ENCODE measurements at places on chromosomes 12 and 14.

DNA sequence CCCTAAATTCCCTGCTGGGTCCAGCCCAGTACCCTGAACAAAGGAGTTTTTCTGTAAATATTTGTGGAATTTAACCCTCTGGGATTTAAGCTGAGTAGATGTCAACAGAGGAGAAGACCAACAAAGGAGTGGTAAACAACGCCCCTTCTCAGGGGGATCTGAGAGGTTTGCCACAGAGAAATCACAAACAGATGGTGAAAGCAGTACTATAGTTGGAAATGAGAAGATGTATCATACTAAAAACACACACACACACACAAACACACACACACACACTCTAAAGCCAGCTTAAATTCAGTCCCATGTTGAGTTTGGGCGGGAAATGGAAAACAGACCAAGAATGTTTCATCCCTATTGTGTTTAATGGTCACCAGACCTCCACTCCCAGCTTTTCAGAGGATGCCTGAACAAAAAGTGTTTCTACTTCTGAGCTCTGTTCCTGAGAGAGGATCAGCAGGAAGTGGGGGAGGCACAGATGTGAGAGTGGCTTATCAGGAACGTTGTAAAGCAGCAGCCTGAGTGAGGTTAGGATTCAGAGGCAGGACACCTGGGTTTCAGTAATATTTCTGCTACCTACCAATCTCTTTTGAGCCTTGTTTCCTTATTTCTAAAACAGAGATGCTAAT lies 3.2 kb downstream of the BIN2 start:
- peak; percentile 24 for DNase-seq

DNA sequence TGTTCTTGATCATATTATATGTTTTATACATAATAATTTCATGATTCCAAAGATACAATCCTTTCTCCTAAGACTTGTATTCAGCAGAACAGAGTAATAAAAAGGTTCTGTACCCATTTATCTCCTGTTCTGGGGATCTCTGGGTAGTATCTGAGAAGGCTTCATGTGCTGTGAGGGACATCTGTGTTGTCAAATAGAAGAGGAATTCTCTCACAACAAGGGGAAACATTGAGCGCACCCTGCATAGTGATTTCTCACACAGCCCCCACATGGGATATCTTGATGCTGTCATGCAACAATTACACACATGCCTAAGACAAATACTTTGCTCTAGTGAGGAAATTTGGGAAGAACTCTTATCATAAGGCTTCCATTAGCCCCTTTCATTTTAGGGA lies 101.8 kb upstream of the ATF1 start:
- no peak for DNase-seq

DNA sequence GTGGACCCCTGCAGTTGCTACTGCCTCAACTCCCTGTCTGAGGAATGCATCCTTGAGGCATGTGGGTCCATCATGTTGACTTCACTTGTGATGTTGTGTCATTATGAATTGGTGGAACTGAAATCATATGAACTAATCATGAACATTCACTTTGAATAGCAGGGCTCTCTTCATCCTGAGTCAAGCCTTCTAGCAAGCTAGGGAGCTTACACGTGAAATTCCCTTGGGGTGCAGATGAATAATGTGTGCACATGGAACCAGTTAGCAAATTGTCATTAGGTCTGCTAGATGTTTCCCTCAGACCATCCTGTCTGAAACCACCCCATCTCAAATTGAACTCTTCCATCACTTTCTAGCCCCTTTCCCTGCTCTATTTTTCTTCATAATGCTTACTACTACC lies 3.6 kb downstream of the COQ6 start:
- no peak for DNase-seq

DNA sequence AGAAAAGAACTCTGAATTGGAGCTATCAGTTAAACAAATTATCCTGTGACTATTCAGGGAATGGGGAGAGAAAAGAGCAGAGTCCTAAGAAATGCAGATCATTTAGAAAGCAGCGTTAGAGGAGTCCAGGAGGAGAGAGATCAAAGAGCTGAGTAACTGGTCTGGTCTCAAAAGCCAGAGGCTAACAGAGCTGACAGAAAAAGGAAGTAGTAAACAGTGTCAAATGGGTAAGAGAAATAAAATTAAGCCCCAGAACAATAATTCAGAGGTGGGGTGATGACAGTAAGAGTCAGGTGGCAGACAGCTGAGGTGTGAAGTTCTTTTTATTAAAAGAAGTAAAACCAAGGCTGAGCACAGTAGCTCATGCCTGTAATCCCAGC lies 19.3 kb downstream of the GXYLT1 start:
- DNase-seq, result no peak

- DNase-seq, result no peak
These were observed 23.1 kb downstream of the ATP2A2 start for GRCh38 chr12:110304061-110304551.

GRCh38 chr14:70171726-70172125 lies 17.0 kb downstream of the SLC8A3 start:
- DNase-seq, result no peak

DNA sequence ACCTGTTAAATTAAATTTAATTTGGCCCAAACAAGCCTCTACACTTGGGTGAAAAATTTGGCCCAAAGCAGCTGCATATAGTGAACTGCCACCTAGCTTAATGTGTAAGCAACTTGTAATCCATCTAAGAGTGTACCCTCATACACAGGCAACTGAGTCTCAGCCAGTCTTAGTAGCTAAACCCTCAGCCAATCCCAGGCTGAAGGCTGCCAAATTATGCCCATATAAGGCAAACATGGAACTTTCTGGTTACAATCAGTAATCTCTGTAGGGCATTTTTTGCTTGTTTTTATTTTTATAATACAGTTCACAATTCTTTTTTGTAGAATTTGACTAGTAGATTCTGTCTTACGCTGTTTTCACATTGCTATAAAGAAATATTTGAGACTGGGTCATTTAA lies 958.7 kb downstream of the FSCB start:
- DNase-seq, result no peak

- DNase-seq, result no peak
These were observed 501.1 kb downstream of the NAV3 start for GRCh38 chr12:78331753-78332152.

GRCh38 chr12:112905451-112906089 lies 1.2 kb upstream of the OAS1 start:
- no peak for DNase-seq

GRCh38 chr12:12835378-12836146 lies 22.4 kb downstream of the DDX47 start:
- DNase-seq, result no peak

DNA sequence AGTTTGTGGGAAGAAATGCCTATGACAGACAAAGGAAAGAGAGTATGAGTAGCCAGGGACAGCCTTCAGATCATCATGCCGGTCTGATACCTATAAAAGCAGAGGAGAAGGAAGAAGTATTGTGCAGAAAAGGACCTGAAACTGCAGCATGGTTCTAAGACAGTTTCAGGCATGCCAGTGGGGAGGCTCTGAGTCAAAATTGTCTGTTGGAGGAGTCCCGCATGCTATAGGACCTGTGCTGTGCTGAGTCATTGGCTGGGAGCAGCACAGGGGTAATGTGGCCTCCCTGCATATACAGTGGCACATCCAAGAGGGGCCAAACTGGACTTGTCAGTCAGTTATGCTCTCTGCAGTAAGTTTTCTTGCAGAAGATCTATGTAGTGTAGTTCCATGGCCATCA lies 40.7 kb downstream of the NEUROD4 start:
- no peak for DNase-seq

- peak; percentile 25 for DNase-seq
These were observed 9.0 kb upstream of the FKBP11 start for GRCh38 chr12:48934312-48934706.

DNA sequence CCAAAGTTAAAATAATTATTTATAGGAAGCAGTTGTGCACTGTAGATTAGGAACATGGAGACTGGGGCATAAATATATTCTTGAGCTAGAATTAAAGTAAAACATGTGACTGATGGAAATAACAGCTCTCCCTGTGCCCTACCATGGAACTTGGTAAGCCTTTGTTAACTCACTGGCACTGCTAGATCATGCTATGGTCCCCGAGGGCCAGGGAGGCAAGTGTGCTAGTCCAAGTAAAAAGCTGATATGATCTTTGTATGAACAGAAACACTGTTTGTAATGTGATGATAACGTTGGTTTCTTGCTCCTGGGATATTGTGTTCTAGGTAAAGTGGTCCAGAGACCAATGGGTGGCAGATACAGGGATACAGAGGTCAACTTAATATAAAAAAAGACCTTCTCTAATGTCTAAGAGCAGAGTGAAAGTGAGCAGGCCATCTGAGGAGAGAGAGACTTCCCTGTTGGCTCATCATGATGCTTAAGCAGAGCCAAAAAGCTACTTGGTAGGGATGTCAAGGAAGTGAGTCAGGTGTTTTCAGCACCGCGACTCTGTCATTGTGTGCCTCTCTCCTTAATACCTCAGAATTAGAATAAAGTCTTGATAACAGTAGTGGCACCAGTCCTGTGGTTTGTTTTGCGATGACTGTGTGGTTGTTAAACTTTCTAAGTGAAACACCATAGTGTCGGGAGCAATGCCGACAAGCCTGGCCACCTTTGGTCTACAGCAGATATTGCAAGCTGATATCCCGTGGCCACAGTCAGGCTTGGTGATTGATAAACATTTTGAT lies 27.6 kb downstream of the BICD1 start:
- DNase-seq, result peak; percentile 44

DNA sequence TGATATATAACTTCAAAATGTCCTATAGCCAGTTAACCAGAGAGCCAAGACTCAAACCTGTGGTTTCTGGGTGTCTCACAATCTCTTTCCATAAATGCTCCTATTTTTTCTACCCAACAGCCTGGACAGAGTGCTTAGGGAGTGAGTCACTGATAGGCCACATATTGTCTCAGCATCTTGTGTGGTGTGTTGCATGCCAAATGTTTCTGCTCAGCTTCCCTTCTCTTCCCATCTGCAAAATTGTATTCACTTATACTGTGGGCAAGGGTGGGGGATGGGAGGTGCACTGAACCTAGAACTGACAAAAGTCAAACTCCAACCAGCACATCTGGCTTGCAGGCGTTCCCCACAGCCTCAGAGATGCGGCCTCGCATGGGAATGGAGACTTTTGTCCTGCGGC lies 123.3 kb downstream of the KCNA5 start:
- no peak for DNase-seq

GRCh38 chr14:55794655-55795595 lies 214.9 kb downstream of the KTN1 start:
- no peak for DNase-seq

DNA sequence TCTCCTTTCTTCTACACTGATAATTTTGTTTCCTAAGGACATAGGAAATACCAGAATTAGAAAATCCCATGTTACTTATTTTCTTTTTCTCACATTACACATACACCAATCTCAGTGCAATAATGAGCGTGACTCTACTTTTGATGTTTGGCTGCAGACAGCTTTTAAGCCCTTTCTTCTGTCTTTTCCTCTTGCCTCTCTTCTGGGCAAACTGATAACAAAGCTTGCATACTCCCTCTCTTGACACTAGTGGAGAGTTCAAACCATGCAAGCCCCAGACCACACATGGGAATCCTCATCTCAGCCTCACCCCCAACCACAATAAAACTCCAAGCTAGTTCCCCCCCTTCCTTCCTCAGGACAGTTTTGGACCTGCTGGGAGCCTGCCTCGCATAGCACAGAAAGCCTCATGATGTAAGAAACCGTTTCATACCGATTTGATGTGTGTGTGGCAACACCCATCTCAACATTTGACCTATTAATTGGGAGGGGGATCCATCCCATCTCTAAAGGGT lies 161.9 kb downstream of the EMP1 start:
- DNase-seq, result no peak

DNA sequence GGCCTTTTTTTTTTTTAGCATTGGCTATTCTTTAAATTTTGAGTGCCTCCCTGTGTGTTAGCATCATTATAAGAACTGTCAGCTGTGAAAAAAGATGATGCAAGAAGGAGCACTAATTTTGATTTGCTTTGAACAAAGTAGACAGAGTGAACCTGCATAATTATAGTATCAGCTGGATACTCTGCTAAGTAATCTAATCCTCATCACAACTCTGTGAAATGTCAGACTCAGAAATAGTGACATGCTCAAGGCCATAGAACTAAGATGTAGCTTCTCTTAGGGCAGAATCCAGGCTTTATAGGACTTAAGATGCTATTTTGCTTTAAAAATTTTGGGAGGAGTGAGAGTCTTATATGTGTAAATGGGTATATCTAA lies 31.9 kb downstream of the FBXO34 start:
- DNase-seq, result no peak

DNA sequence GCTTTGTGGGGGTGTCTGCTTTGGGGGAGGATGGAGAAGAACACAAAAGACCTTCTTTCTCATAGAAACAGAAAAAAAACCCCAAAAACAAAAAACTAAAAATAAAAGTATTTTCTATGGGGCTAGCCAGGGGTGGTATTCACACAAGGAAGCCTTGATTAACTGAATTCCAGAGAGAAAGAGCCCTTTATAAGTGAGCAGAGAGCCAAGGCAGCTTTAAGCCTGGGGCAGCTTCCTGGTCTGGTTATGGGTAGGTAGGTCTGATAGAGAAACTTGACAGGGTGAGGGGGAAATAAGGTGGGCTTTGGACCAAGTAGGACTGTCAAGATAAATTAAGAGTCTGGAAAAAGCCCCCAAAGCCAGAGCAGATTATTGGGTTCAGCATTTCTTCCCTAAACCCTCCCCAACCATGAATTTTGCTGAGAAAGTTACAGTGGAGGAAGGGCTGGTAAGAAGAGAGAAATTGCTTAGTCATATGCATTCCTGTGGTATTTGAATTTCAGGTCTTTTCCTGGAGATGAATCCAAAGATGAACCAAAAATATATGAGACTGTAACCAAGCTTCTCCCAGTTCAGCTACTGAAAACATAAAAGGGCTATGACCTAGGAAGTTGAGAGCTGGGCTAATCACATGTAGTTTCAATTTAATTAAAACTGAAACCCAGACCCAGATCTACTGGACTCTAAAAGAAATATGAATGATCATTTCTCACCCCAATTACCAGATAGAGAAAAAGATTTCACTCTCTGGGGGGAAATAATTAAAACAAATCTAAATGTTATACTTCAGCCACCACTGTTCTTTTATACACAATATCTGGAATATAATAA lies 144.8 kb downstream of the TBC1D30 start:
- DNase-seq, result no peak

- DNase-seq, result no peak
These were observed 52.4 kb upstream of the EIF5 start for GRCh38 chr14:103281496-103282231.

GRCh38 chr12:16467272-16467671 lies 119.8 kb downstream of the MGST1 start:
- no peak for DNase-seq

Measured in CD4-positive, alpha-beta T cell treated with Interleukin-2 at 100 ng/mL for 4 hours (primary cell).